Right cardiac atrium (tissue), 5 donors: ENCODE measurements at places on chromosomes 4 and X.

DNA sequence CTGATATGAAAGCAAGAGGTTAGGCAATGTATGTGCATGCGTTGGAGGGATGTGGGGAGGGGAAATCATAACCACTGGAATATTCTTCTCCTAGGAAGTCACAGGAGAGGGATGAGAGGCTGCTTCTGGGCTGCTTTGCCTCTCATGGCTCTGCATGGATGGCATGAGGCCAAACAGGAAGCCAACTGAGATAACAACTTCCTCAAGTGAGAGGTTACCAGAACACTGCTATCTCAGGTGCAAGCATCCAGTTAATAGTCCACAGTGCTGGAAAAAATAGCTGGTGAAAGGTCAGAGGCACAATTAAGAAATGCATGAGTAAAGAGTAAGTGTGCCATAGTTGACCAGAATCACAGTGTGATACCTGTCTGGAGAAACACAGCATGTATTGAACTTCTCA lies 113.3 kb downstream of the ELOVL6 start:
- DNase-seq, result peak; percentile 20

DNA sequence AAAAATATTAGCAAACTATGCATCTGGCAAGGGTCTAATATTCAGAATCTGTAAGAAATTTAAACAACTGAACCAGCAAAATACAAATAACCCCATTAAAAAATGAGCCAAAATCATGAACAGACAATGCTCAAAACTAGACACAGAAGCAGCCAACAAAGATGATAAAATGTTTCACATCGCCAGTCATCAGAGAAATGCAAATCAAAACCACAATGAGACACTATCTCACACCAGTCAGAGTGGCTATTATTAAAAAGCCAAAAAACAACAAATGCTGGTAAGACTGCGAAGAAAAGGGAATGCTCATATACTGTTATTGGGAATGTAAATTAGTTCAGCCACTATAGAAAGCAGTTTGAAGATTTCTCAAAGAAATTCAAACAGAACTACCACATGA lies 201.3 kb upstream of the CPEB2 start:
- DNase-seq, result no peak

DNA sequence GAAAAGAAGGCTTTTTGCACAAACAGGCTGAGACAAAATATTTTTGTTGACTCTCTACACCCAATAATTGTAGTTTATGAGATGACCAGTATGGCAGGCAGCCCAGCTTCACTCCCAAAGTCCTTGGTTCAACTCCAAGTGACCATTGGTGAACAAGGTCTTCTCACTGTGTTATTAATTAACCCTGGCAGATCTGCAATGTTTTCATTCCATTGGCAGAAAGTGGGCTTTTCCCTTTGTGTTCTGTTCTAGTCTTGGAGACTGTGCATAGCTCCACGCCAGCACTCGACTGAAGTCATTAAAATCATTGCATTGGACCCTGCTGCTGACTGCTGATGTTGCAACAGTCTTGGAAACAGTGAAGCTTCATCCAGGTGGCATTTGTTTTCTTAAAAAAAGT lies 277.3 kb upstream of the HAND2 start:
- DNase-seq, result peak; percentile 86

DNA sequence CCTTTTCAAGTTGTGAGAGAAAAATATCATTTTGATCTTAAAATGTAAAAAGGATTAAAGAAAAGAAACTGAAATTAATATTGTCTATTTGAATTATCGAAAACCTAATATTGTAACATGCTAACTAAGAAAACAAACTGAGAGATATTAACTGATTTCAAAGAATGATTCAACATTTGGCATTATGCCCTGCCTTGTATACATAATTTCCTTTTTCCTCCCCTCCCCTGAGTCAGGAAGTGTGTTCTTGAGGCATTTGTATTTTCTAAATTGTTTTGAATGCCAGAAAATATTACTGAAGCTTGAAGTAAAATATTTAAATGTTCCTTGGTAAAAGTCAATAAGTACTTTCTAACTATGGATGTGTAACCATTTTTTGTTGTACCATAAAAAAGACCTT lies 49.4 kb downstream of the RPS6KA3 start:
- no peak for DNase-seq

DNA sequence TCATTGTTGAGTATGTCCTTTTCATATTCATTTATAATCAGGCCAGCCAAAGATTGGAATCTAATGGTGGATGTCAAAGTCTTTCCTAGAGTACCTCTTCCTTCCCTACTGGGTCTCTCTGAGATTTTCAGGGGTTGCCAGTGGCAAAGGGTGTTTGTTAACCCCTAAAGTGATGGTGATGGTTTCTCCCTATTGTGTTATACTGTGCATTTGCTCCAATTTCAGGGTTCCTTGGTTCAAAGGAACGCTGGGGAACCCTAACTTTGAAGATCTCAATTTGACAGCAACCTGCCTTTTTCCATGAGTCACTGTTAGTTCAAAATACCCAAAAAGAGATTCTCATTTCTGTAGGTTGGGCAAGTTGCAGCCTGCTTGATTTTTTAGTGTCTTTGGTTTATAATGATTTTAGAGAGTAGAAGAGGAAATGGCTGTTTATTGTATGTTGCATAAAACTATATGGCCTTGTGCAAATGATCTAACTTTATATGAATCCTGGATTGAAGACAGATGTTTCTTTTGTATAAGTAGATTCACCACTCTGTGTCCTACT lies 23.0 kb downstream of the GAB1 start:
- no peak for DNase-seq
